ENCODE measurements at places on chromosomes 1 and 21.

DNA sequence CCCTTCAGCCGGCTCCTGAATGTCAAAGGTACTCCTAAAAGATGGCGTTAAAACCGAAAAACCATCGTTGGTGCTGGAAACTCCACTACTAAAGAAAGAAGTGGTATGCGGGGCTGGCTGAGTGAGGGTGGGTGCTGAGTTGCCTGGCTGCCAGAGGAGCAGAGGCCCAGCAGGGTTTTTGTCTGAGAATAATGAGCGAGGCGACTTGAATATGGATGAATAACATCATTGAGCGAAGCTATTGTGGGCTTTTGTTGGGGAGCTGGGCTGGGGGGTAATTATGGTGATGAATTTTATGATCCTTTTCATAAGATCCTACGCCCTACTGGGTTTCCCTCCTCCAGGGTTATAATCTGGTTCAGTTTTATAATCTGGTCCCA, 2.0 kb downstream of the PDPN start:
- H3K4me1 ChIP-seq: no peaks in the 10 kb centered on the region
- no peak for DNase-seq
- peaks cover 9% of the 10 kb centered on the region for H3K27me3 ChIP-seq
- no peak overlapping the region for H3K27ac ChIP-seq
- H3K36me3 ChIP-seq: no peaks in the 10 kb centered on the region

- H3K27me3 ChIP-seq: no peaks in the 10 kb centered on the region
- no peak overlapping the region for H3K27ac ChIP-seq
- H3K36me3 ChIP-seq: peaks cover 29% of the 10 kb centered on the region
These were observed 6.2 kb downstream of the HNRNPR start for GRCh38 chr1:23337869-23338268.

DNA sequence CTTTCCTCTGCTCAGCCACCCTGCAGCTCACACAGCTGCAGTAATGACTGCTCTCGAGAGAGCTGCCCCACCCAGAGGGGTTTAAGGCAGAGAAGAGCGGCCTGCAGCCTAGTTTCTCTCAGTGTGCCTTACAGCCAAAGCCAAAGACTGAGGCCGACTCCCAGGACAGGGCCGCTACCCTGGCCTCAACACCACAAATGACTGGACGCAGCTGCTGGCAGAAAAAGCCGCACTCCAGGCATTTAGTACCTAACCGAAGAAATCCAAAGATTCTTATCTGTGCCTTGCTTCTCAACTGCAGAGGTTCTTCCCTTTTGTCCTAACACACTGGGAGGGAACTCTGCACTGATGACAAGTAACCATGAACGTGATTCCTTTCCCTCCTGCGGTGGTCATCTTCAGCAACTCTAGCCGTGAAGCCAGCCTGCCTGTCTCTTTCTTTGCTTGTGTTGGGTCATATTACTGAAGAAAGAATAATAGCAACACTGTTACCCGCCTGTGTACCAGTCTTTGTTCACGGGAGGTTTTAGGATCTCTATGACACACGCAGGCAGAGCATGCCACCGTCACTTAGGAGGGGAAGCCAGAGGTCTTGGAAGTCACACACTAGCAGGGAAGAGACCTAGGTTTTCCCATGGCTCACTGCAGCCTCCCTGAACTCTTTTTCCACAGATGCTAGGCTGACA, 202.7 kb downstream of the RHOU start:
- H3K36me3 ChIP-seq: no peaks in the 10 kb centered on the region
- H3K27me3 ChIP-seq: no peaks in the 10 kb centered on the region
- no peak for DNase-seq
- peaks cover 16% of the 10 kb centered on the region for H3K4me1 ChIP-seq
- H3K4me3 ChIP-seq: no peak overlapping the region

DNA sequence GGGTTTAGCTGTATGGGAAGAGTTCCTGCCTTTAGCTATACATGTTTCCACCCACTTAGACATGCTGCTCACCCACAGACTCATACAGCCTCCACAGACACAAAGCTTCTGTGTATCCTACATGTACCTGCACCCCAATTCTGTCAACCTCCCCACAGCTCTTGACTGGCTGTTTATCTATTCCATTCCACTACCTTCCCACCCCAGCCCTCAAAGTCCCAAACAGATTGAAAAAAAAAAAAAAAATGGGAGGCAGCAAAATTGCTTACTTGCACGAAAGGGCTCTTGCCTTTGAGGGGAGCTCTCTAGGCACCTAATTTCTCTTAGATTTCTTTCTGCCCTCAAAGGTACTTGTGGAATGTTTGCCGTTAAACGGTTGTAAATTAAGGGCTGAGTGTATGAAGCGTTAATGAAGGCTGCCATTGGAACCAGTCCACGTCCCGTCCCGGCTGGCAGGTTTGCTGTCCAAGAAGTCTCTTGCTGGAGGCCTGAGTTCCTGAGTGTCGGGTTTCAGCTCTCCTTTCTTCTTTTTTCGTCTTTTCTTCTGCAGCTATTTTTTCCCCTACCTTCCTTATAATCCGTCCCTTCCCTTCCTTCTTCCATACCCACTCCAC, 43.6 kb downstream of the PBX1 start:
- H3K36me3 ChIP-seq: no peaks in the 10 kb centered on the region
- H3K27ac ChIP-seq: no peak overlapping the region
- no peak for DNase-seq
- H3K4me3 ChIP-seq: no peak overlapping the region
- no peaks in the 10 kb centered on the region for H3K4me1 ChIP-seq

DNA sequence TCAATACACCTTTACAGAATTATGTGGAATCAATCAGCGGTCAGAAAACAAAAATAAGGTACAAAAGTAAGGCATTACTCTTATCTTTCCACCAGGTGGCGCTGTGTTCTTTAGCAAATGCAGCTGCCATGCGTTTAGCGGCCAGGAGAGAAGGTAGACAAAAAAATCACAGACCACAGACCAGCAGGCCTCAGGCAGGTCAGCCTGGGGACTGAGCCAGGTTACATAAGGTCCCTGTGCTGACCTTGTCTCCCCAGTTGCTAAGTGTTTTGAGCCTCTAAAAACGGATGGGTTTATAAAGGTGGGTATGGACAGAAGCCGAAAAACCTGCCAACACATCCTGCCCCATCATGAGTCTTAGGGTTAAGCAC, 2.8 kb downstream of the RGS16 start:
- peaks cover 41% of the 10 kb centered on the region for H3K4me1 ChIP-seq
- peak; percentile 71 for DNase-seq

DNA sequence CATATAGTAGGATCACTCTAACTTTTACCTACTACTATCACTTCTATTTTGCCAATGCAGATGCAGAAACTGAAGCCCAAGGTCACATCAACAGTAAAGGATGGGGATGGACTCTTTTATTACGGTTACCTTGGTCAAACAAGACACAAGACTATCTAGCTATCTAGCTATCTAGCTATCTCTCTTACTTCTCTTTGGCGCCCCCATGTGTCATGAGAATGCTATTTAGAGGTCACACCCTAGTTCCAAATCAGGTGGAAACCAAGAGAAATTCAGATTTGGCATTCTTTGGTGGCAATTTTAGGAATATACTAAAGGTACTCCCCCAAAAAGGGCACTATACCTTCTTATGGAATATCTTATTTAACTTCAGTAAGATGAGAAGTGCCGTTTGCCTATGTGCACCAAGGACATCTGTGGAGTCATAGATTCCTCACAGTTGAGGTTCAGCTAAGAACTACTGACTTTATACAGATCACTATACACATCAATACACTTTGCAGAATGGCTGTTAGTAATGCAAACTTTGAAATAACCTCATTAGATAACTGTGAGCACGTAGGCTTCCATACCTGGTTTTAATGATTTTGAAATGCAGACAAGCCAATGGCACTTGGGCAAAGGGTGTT, 6.7 kb downstream of the ZNF648 start:
- no peaks in the 10 kb centered on the region for H3K36me3 ChIP-seq
- no peaks in the 10 kb centered on the region for H3K4me1 ChIP-seq
- H3K27me3 ChIP-seq: peaks cover 8% of the 10 kb centered on the region
- no peak overlapping the region for H3K27ac ChIP-seq
- peak; percentile 49 for DNase-seq

DNA sequence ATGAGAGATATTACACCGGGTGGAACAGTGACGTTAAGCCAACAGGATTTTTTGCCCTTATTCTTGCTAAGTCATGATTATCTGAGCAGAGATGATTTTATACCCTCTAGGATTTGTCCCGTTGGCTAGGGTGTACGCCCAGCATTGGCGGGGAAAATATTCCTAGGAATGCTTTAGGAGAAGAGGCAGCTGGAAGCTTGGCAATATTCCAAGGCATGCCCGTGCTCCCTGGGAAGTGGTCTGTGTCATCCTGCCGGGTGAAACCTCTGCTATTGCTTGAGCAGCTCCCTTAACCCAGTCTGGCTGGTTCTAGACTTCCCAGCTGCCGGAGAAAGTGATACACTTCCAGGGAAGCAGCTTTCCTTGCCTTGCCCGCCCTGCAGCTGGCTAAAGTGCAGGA, 16.2 kb downstream of the CHRNB2 start:
- H3K27me3 ChIP-seq: no peaks in the 10 kb centered on the region
- no peak overlapping the region for H3K27ac ChIP-seq
- no peaks in the 10 kb centered on the region for H3K4me1 ChIP-seq
- peaks cover 89% of the 10 kb centered on the region for H3K36me3 ChIP-seq
- no peak for DNase-seq

DNA sequence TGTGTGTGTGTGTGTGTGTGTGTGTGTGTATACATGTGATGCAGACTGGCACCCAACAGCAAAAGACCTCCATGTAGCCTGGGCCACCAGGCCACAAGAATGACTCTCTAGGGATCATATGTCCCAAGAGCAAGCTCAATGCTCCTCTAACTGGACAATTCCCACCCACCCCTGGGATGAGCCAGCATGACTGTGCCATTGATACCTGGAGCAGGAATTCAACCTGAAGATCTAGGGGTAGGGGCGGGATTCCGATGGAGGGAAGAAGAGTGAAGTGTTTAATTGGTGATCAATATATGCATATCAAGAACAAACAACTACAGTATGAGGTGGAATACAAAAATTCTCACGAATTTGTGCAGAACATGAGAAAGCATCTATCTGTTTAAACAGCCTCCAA, 136.2 kb downstream of the PSMG1 start:
- no peaks in the 10 kb centered on the region for H3K4me1 ChIP-seq
- no peak overlapping the region for H3K4me3 ChIP-seq
- H3K36me3 ChIP-seq: no peaks in the 10 kb centered on the region
- no peaks in the 10 kb centered on the region for H3K27me3 ChIP-seq
- no peak overlapping the region for H3K27ac ChIP-seq

- H3K4me3 ChIP-seq: no peak overlapping the region
- DNase-seq: no peak
- H3K36me3 ChIP-seq: no peaks in the 10 kb centered on the region
- no peaks in the 10 kb centered on the region for H3K27me3 ChIP-seq
- H3K4me1 ChIP-seq: peaks cover 37% of the 10 kb centered on the region
These were observed 8.8 kb upstream of the SAMSN1 start for GRCh38 chr21:14554948-14555347.

GRCh38 chr1:75131565-75132241, 2.5 kb upstream of the LHX8 start:
- H3K36me3 ChIP-seq: no peaks in the 10 kb centered on the region
- no peaks in the 10 kb centered on the region for H3K4me1 ChIP-seq
- no peak overlapping the region for H3K27ac ChIP-seq
- peaks cover 36% of the 10 kb centered on the region for H3K27me3 ChIP-seq
- no peak overlapping the region for H3K4me3 ChIP-seq
- no peak for DNase-seq

- H3K4me3 ChIP-seq: no peak overlapping the region
- no peak overlapping the region for H3K27ac ChIP-seq
- no peak for DNase-seq
- H3K27me3 ChIP-seq: no peaks in the 10 kb centered on the region
- H3K36me3 ChIP-seq: peaks cover 18% of the 10 kb centered on the region
These were observed 1.2 kb downstream of the S100A3 start for GRCh38 chr1:153547560-153548551.

- H3K27me3 ChIP-seq: no peaks in the 10 kb centered on the region
- no peak overlapping the region for H3K27ac ChIP-seq
- no peaks in the 10 kb centered on the region for H3K4me1 ChIP-seq
- no peak overlapping the region for H3K4me3 ChIP-seq
- DNase-seq: no peak
These were observed 40.6 kb upstream of the GREM2 start for GRCh38 chr1:240652549-240652948.

DNA sequence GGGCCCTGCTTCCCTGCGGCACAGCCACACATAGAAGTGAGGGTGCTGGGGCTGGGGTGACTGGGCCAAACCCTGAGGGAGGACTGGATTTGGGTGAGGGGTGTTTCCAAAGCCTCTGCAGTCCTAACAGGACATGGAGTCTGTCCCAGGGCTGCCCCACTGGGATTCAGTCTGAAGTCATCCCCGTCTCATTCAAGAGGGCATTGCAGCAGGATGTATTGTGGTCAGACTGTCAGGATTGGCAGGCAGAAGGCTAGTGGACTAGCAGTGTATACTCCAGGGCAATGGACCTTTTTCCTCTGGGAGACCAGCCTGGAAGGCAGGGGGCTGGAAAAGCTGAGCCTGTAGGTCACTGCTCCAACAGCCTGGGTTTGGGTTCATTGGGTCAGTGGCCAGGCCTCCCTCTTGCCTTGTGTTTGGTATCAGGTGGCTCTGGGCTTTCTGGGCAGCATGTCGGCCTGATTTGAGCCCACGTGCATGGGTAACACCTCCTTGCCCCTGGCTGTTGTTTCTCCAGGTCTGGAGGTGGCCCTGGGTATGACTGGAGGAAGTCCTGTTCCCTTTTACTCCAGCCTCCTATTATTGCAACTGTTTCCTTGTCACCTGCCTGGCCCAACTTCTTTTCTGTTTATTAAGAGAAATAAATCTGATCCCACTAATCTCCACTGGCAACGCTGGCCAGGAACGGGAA, 41.0 kb upstream of the SYNC start:
- DNase-seq: no peak
- H3K27ac ChIP-seq: no peak overlapping the region
- peaks cover 5% of the 10 kb centered on the region for H3K4me1 ChIP-seq
- H3K27me3 ChIP-seq: peaks cover 12% of the 10 kb centered on the region

DNA sequence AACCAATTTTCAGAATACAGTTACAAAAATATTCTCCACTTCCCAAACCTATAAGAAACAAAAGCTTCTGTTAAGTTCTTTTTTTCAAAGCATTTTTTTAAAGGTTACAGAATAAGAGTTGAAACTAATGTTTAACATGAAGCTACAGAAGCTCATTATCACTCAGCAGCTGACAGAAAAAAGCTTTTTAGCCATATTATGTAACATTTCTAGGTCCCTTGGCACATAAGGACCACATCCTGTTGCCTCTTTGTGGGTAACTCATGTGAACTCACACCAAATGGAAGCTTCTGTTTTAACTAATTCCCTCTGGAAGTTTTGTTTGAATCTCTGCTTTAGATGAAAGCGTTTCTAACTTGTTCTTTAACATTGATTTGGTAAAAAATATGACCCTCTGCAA, 242.5 kb upstream of the TMPRSS15 start:
- H3K27me3 ChIP-seq: no peaks in the 10 kb centered on the region
- H3K4me3 ChIP-seq: no peak overlapping the region
- no peak for DNase-seq
- H3K27ac ChIP-seq: no peak overlapping the region

- no peaks in the 10 kb centered on the region for H3K36me3 ChIP-seq
- H3K4me3 ChIP-seq: no peak overlapping the region
- H3K27me3 ChIP-seq: no peaks in the 10 kb centered on the region
- H3K27ac ChIP-seq: no peak overlapping the region
- H3K4me1 ChIP-seq: peaks cover 12% of the 10 kb centered on the region
These were observed 28.6 kb downstream of the GFI1 start for GRCh38 chr1:92458146-92458545.

- DNase-seq: no peak
- H3K27me3 ChIP-seq: no peaks in the 10 kb centered on the region
- no peak overlapping the region for H3K27ac ChIP-seq
- no peaks in the 10 kb centered on the region for H3K4me1 ChIP-seq
These were observed 186.8 kb downstream of the APP start for GRCh38 chr21:25983745-25984144.

Data from CD4-positive, alpha-beta memory T cell (primary cell).